ENCODE measurements at places on chromosomes 5 and 9.

DNA sequence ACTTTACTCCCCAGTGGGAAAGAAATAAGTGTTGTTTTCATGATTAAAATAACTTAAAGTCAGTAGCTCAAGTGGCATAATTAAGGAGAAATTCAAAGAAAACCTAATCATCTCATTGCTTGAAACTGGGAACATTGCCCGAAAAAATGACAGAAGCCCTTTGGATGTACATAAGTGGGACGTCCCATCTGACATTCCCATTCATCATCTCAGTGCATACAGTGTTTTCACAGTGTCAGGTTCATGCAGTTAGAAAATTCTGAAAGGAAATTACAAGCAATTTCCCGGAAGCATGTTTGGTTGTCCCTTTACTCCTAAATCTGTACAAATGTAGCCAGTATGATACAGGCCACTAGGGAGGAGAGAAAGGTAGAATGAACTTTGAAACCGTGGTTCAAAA is 95.6 kb downstream of the ADAMTS16 start:
- no peak for DNase-seq

GRCh38 chr5:10228288-10228687 is 21.4 kb downstream of the ATPSCKMT start:
- DNase-seq, result no peak

DNA sequence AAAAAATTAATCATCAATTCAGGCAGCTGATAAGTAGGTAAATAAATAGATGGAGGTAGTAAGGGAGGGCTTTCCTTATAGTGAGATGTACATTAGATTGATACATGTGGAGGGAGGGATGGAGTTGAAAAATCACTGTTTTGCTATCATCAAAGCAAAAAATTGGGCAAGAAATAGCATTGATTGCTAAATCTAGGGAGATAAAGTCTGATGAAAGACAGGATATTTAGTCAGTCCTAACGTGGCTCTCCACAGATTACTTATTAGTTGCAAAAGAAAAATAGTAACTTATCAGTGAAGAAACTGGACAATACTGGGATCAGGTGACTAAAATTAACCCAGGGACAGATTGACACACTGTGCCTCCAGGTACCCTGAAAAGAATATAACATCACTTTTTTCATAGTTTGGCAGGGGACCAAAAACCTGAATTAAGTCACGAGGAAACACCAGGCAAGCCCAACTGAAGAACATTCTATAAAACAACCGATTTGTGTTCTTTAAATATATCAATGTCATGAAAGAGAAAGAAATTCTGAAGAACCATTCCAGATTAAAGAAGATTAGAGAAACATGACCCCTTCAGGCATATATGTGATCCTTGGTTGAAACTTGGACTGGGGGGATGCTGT is 27.1 kb upstream of the GOLPH3 start:
- DNase-seq, result no peak

GRCh38 chr5:6822068-6822467 is 108.8 kb downstream of the TENT4A start:
- no peak for DNase-seq

GRCh38 chr5:80763211-80763610 is 108.4 kb upstream of the DHFR start:
- DNase-seq, result no peak

DNA sequence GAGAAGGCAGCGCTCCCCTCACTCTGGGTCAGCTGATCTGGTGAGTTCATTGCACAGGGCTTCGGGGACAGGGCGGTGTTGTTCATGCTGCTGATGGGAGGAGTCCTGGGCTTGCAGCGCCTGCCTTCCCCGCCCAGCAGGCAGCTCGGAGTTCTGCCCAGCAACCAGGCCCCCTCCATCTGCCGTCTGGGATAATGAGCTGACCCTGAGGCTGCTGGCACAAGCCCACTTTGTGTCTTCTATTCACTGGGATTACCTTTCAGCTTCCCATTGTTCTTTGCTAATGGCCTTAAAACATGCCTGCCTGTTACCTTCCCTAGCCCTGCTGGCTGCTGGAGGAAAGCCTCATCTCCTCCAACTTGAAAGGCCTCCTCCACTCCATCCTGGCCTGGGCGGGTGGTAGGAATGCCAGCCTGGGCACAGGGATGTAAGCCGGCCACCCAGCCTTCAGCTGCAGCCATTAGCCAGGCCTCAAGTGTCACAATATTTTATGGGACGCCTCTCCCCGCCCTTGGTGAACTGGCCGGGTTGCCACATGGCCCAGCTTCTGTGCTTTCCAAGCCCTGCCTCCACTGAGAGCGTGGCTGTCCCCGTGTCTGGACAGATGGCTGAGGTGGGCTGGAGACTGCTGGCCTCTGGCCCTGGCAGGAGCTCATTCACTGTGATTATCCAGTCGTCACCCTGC is 70.4 kb downstream of the GADD45G start:
- no peak for DNase-seq

GRCh38 chr9:133406480-133407307 is 11.1 kb downstream of the REXO4 start:
- no peak for DNase-seq

DNA sequence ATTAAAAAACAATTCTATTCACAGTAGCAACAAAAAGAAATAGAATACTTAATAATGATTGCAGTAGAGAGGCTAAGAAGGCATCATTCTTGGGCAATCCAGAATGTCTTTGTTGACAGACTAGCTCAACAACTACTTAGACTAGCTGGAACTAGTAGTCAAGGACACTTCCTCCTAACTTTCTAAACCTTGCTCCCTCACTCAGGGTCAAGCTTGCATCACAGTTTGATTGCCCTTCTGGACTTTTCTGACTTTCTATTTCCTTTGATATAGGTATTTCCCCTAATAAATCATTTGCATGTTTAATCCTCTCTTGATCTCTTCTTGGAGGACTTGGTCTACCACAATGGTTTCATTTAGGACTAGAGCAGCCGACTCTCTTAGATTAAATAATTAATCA is 1107.9 kb downstream of the PTPRD start:
- DNase-seq, result no peak

DNA sequence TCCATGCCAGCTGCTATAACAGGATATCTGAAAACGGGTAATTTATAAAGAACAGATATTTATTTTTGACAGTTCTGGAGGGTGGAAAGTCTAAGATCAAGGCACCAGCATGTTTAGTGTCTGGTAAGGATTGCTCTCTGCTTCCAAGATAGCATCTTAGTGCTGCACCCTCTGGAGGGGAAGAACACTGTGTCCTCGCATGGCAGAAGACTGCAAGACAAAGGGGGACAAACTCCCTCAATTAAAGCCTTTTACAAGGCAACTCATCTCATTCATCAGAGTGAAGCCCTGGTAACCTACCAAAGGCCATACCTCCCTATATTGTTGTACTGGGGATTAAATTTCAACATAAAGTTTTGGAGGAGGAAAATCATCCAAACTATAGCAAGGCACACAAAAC is 298.9 kb upstream of the EDIL3 start:
- DNase-seq, result no peak

DNA sequence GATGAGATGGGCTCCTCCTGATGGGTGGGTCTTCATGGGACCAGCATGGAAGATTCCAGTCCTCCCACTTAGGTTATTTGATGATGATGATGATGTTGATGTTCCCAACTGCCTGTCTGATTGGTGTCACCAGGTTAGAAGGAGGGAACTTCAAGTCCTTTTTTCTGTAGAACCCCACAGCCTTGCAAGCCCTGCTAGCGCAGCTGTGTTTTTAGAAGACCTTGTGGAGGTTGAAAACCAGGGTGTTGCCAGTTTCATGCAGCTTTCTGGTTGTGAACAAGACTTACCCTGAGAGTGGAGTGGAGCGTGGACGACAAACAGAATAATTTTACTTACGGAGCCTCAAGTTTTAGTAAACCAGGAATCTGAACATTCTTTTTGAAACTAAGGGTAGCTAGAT is 83.0 kb downstream of the TRIO start:
- DNase-seq, result no peak

GRCh38 chr9:95887926-95888497 is 12.5 kb downstream of the ERCC6L2 start:
- no peak for DNase-seq

GRCh38 chr5:31639481-31640411 is 815 bp downstream of the PDZD2 start:
- DNase-seq, result no peak

DNA sequence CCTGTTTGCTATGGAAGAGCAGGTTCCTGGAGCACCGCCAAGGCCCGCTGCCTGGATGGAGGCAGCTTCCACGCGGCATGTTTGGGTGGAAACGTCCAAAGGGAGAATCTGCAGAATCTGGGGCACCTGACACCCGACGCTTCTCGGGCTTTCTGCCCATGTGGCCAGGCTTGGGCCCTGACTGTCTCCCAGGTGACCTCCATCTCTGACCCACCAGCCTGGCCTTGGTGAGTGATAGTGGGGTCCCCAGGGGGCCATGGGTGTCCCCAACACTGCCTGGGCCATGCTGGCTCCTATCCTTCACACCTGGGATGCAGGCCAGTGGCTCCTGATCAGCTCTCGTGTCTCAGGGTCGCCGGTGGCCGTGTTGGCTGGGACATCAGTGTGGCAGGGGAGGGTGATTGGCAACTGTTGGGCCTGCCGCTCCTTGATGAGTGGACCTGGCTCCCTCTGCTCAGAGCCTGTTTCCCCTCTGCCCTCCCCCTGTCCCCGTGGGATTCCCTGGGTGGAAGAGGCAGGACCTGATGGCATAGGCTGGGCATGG is 34.0 kb downstream of the GLT6D1 start:
- no peak for DNase-seq

DNA sequence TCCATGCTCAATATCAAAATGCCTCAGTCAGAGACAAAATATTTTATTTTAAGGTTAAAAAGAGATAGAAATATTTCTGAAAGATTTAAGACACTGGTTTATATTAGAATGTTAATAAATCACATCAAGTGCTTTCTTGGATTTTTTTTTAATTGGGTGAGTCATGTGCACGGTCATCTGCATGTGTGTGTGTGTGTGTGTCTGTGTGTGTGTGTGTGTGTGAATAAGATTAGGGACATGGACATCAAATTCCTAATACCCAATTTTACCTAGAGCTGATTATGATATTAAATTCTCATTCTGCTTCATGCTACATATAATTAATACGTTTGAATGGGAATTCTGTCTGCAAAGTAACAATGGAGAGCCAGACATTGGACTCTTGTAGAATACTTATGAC is 122.9 kb downstream of the BASP1 start:
- no peak for DNase-seq

GRCh38 chr5:151480384-151481293 is 33.2 kb downstream of the SLC36A1 start:
- no peak for DNase-seq

DNA sequence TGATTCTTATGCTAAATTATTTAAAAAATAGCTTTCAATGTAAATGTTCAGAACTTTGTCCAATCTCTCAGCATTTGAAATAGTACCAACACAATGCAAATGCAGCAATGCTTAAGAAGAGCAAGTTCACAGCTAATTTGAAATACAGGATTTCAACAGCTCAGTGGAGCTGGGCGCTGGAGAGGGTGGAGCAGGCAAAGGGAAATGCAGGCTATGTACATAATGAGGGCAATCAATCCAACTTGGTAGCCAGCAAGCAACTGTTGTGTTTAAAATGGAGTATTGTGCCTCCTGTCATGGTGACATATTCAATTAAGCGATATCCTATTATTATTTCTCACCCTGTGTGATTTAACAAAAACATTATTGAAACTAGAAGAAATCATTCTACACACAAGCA is 568.8 kb downstream of the PSAT1 start:
- no peak for DNase-seq

DNA sequence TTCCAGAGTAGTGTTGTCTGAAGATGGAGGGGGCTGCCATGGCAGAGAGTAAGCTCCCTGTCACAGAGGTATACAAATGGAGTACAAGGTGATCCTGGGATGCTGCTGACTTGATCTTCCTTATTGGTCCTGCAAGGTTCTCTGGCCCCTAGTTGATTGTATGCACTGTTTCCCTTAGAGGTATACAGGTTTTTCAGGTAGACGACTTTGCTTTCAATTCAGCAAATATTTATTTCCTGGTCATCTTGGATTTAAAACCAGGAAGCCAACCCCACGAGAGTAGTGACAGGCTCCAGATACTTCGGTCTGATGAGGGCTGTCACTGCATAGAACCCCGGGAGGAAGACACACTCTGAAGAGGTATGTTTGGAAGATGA is 16.5 kb upstream of the TRIM14 start:
- no peak for DNase-seq

DNA sequence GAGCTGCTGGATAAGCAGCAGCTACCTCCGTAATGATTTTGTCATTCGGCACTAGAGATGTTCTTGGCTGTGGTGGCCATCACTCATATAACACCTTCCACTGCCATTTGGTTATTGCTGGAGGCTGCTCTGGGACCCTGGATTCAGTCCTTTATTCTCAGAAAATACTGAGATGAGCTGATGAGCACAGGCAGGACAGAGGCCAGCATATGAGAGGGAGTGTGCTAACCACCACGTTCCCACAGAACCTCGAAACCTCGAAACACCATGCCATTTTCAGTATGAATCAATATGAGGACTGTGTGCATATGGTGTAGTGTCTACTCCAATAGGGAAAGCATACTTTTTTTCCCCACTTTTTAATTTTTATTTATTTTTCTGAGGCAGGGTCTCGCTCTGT is 56.6 kb downstream of the ADAM19 start:
- no peak for DNase-seq

DNA sequence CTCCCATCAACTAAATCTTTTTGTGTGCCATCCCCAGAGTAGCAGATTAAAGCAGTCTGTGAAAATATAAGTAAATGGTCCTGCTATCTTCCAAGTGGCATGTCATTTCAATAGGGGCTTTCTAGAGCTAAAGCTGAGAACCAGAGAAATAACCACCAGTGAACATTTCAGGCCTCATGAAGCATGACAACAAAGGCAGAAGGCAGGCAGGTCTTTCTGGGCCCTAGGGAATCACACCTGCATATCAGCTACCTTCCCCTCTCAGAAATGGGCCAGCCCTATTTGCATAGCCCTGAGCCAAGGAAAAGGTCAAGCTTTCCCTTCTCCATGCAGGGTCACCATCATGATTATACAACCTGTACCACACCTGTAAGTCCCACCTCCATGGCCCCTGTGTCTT is 205.3 kb downstream of the DEPDC1B start:
- DNase-seq, result no peak
